Purkinje cell (primary cell): ENCODE measurements at places on chromosomes 12 and 14. TPM values are rescaled to one million over a fixed set of nuclear protein-coding genes. Genes with fewer than 3 reads are reported as not detected.

The TMEM132C gene
- 0.27 TPM in 1 of 2 replicates, not detected in the other for polyA plus RNA-seq

The BDKRB1 gene
- polyA plus RNA-seq = not detected in 2 replicates

The NFYB gene
- polyA plus RNA-seq = 18.1 and 24.0 TPM in 2 replicates

The SDSL gene
- 4.2 and 14.5 TPM in 2 replicates for polyA plus RNA-seq

The C12orf54 gene
- not detected in 2 replicates for polyA plus RNA-seq

The TBC1D30 gene
- 3.0 and 4.3 TPM in 2 replicates for polyA plus RNA-seq

The OR4K14 gene
- not detected in 2 replicates for polyA plus RNA-seq

The ETFBKMT gene
- polyA plus RNA-seq = 5.5 and 6.2 TPM in 2 replicates

The KRT3 gene
- not detected in 2 replicates for polyA plus RNA-seq

The INHBC gene
- not detected in 2 replicates for polyA plus RNA-seq

The PLA2G1B gene
- not detected in 2 replicates for polyA plus RNA-seq

The COX14 gene
- 492 and 586 TPM in 2 replicates for polyA plus RNA-seq

The MAP1LC3B2 gene
- polyA plus RNA-seq = 2.1 and 3.1 TPM in 2 replicates

The KRT71 gene
- not detected in 2 replicates for polyA plus RNA-seq

The SP7 gene
- not detected in 2 replicates for polyA plus RNA-seq

The TOMM20L gene
- polyA plus RNA-seq = not detected in 2 replicates

The AQP6 gene
- 0.12 TPM in 1 of 2 replicates, not detected in the other for polyA plus RNA-seq

The SYCP3 gene
- 4.2 and 6.0 TPM in 2 replicates for polyA plus RNA-seq

The ACACB gene
- 0.40 and 2.9 TPM in 2 replicates for polyA plus RNA-seq

The KCNH5 gene
- polyA plus RNA-seq = 1.3 TPM in 1 of 2 replicates, not detected in the other

The C14orf39 gene
- polyA plus RNA-seq = not detected in 2 replicates
